ENCODE measurements at places on chromosomes 1 and 21.

DNA sequence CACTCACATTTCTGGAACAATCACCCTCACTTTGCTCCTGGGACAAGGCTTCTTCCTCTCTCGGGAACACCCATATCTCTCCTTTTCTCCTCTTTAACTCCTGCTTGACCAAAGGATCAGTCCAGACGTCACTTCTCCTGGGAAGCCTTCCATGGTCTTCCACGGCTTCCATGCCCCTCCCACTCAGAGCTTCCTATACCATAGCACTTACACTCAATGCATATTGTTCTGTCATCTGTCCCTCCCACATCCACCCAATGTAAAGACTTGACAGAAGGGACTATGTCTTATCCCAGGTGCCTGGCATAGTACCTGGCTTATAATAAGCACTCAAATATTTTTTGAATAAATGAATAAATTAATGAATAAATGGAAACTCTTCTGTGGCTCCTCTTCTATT, 28.2 kb downstream of the CD34 start:
- DNase-seq = no peak

- no peak for DNase-seq
Observed at GRCh38 chr1:94218332-94218731, 19.1 kb downstream of the ARHGAP29 start.

- no peak for DNase-seq
Observed at GRCh38 chr21:37064841-37065240, 8.0 kb downstream of the PIGP start.

DNA sequence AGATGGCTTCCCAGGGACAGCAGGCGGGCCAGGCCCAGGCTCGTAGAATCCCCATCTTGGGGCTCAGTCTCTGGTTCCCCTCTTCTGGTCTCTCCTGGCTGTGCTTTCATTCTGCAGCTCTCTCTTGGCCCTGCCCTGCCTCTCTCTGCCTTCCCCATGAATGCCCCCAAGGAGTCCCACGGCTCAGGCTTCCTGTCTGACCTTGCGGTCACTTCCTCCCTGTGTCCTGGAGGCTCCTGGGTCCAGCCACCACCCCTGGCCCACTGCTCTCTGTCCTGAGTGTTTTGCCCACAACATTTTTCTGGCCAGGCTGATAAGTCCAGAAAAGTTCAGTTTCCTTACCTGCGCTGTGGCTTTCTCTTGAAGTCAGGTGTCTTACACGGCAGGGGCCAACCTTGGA, 29.1 kb downstream of the PIGP start:
- DNase-seq = no peak

DNA sequence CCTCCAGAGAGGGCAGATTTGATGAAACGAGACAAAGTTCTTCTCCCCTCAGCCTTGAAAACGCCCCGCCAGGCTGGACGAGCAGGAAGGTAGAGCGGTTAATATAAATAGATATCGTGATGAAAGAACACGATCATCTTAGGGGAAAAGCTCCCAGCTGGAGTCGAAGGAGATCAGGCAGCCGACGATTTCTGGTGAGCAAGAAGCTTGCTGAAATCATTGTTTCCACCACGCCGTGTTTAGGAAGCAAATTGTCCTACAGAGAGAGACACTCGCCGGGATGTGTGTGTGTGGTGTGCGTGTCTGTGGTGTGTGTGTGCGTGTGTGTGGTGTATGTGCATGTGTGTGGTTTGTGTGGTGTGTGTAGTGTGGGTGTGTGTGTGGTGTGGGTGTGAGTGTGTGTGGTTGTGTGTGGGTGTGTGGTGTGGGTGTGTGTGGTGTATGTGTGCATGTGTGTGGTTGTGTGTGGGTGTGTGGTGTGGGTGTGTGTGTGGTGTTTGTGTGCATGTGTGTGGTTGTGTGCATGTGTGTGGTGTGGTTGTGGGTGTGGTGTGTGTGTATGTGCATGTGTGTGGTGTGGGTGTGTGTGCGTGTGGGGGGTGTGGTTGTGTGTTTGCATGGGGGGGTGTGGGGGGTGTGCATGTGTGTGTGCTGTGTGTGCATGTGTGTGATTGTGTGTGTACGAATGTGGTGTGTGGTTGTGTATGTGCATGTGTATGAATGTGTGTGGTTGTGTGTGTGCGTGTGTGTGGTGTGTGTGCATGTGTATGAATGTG, 44.9 kb upstream of the ARHGEF16 start:
- no peak for DNase-seq

- no peak for DNase-seq
Observed at GRCh38 chr1:114720492-114720891, 3.9 kb upstream of the NRAS start.

- no peak for DNase-seq
Observed at GRCh38 chr1:31759298-31760023, 4.7 kb downstream of the ADGRB2 start.

GRCh38 chr1:186880982-186881381, 52.2 kb downstream of the PLA2G4A start:
- DNase-seq = no peak

DNA sequence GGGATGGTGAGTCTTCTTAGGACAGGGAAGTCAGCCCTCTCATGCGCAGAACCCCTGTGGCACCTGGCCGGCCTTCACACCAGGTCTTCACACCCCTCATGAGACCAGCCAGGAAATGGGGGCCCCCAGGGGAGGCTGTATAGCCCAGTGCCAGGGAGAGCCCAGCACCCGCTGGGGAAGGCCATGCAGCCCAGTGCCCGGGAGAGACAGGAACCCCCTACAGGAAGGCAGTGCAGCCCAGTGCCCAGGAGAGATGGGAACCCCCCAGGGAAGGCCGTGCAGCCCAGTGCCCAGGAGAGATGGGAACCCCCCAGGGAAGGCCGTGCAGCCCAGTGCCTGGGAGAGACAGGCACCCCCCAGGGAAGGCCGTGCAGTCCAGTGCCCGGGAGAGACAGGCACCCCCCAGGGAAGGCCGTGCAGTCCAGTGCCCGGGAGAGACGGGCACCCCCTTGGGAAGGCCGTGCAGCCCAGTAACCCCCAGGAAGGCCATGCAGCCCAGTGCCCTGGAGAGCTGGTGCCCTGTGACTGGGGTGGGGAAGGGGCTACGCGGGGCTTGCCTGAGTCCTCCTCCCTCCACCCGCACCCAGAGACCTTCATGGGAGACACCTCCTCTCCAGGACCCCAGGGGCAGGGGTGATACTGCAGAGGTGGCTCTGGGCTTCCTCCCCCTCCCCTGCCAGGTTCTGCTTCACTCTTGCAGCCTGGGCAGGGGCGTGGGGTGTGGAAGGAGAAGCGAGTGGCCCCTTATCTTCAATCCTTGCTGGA, 110.5 kb upstream of the COL6A1 start:
- no peak for DNase-seq

GRCh38 chr1:64358692-64359091, 111.2 kb upstream of the CACHD1 start:
- no peak for DNase-seq

DNA sequence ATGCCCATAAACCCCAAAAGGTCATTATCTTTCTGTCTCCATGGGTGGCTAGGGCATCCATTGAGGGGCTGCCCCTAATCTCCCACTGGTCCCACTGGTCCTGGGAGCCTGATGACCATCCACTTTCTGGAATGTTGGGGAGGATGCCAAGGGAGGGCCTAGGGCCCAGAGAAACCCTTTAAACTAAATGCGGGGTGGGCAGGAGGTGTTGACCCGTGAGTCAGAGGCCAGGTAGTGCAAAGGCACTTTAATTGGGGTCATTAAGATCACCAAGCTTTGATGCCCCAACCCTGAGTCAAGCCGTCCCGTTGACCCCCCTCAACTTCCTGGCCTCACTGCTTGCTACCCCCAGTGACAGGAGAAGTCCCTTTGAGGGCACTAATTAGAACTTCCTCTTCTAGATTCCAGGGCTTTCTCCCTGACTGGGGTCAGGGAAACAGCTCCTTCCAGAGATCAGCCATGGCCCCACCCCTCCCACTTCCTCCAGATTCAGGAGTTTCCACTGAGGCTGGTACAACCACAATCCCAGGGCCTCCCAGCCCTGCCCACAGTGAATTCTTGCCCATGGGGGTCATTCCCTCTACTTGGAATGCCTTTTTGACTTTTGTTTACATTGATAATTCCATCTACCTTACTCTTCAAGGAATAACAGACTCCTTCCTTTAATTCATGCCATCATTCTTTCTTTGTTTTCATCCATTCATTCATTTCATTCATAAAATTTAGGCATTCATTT, 15.5 kb upstream of the SERINC2 start:
- DNase-seq = no peak

- DNase-seq = no peak
Observed at GRCh38 chr1:12598974-12599373, 19.0 kb downstream of the DHRS3 start.

DNA sequence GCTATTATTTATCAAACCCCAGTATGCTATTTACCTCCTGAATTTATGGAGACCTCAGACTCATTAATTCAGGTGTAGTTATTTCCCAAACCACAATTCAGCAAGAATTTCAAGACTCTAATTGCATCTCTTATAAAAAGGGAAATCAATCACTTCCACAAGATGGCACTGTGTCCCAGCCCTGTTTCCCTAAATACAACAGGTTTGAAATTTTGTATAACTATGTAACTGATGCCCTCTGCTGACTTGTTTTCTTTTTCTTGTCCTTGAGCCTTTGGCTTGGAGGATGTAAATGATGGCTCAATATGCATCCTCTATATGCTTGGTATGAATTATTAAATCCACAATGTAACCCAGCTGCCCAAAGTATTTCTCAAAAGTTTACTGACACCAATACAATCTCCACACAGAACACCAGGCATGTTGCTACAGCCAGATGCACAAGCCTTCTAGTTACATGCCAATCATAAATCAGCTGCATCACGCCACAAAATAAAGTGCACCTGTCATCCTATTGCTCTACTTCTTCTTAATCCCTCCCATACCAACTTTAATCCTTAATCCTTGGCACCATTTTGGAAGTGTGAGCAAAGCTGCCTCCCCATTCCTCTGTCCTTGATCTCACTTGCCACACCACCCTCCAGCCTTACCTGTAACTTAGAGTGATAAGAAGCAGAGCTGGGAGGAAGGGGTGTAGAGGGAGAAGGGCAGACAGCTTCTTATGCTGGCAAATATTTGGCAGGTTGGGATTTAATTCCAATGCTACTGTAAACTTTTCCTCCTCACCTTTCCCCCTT, 9.0 kb downstream of the C1orf105 start:
- no peak for DNase-seq

- no peak for DNase-seq
Observed at GRCh38 chr1:233614743-233615521, 1.0 kb downstream of the KCNK1 start.

GRCh38 chr1:211577819-211578639, 932 bp downstream of the SLC30A1 start:
- DNase-seq = peak; percentile 49

DNA sequence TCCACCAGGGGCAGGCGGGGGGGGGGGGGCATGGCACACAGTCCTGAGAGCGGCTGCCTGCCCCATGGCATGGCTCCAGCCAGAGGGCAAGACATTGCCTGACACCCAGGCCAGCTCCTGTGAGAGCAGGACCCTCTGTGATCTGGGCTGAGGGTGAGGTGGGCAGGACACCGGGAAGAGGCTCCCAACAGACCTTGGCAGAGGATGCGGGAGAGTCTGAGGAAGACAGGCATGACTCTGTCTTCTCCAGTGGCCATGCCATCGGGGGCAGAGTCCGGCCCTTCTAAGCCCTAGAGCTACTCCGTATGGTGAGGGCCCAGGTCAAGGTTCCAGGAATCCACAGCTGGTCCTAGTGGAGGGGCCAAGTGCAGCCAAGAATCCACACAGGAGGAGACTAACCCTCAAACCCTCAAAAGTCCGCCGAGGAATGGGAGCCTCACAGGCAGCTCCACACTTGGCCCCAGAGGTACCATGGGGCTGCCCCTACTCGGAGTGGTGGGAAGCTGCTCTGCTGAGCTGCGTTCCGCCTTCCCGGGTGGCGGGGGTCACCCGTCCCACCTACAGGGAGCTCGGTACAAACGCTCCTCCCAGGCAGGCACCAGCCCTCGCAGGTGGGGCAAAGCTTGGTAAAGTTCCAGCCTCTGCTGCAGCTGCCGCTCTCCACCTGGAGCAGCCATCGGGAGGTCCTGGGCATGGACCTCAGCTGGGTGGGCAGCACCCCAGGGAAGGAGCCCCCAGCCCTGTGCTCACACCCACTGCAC, 6.5 kb downstream of the ACTRT2 start:
- DNase-seq = no peak

DNA sequence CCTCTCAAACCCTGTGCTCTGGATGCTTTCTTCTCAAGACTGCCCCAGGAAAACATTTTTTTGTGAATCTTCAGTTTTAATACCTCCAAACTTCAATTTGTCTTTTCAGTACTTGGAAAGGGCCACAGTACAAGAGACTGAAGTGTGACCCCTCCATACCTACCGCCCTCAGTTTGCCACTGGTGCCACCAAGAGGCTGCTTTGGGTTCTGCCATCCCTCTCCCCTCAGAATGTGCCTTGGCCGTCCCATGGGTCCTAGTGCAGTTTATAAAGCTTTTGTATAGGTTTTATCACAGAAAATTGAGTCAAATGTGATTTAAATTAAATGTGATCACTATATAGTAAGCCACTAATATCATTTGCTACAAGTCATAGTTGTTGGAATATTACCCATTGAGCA, 60.8 kb upstream of the PGD start:
- no peak for DNase-seq

DNA sequence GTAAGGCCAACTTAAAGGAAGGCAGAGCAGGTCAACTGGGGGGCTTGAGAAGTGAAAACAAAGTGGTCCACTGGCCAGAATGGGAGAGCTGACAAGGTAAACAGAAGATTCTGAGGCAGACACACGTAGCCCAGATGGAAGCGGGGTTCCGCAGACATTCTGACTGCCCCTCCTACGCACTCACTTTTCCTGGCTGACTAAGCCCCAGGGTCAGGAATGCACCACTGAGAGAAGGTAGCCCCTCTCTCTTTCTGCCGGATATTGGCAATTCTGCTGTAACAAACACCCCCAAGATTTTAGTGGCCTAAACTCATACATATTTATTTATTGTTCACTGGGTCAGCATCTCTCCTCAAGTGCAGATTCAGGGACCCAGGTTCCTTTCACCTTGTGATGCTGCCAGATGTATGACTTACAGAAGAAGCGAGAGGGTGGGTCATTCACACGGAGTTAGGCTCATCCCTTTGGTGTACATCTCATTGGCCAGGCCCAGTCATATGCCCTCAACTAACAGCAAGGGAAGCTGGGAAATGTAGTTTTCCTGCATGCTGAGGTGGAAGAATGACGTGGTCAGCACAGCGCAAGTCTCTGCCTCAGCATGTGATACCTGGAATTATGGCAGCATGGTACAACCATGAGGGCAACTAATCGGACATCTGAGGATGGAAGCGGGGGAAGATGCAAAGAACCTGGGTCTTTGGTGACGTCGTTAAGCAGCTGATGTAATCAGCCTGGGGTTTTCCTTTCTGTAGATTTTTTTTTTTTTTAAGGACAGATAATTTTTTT, 43.4 kb upstream of the MRPS6 start:
- DNase-seq = no peak
